ENCODE measurements at places on chromosomes 6 and 20.

DNA sequence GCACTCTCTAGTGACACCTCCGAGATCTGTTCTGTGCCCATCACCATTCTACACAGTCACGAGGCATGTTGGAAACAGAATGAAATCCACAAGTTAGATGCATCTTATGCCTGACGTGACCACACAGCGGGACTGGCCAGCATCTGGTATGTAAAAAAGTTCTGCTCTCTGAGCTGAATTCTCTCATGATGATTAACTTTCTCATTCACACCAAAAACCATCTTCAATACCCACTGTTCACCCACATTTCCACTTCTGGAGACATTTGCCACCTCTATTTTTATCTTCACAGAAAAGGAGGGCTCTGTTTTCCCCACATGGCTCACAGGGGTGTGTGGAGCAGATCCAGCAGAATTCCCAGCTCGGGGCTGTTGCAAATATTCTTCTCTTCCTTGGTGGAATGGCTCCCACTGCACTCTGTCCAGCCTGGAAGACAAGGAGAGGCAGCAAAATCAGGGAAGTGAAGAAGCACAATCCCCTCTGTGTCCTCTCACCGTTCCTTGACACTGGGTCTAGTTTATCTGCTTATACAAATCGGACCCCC lies 303.4 kb downstream of the TAF4 start:
- DNase-seq = no peak

DNA sequence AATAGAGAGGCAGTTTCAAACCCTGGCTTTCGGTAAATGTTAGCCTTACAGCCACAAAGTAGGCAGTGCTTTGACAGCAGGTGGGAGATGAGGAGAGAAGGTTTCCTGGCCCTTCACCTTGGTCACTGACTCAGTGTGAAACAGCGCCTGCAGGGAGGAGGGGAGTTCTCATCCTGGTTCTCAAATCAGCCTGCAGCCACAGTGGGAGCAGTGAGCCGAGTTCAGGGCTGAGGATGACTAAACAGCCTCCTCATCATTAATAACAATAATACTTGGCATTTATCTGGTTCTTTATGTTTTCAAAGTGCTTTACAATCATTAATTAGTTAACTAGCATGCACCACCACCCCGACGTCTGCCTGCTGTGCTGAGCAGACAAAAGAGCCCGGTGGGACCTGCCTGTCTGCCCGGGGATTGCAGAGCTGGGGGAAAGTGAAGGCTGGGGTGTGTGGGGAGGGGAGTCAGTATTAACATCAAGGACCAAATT lies 59.6 kb downstream of the PRDM1 start:
- no peak for DNase-seq

GRCh38 chr6:158954753-158955152 lies 45.2 kb downstream of the RSPH3 start:
- no peak for DNase-seq

GRCh38 chr20:18079756-18080353 lies 22.1 kb upstream of the OVOL2 start:
- DNase-seq = no peak

- no peak for DNase-seq
These were observed 9.3 kb downstream of the BNIP5 start for GRCh38 chr6:36327226-36327918.

- no peak for DNase-seq
These were observed 23.6 kb downstream of the FOXQ1 start for GRCh38 chr6:1335367-1336037.

- no peak for DNase-seq
These were observed 2.9 kb downstream of the MAP7 start for GRCh38 chr6:136547336-136547735.

DNA sequence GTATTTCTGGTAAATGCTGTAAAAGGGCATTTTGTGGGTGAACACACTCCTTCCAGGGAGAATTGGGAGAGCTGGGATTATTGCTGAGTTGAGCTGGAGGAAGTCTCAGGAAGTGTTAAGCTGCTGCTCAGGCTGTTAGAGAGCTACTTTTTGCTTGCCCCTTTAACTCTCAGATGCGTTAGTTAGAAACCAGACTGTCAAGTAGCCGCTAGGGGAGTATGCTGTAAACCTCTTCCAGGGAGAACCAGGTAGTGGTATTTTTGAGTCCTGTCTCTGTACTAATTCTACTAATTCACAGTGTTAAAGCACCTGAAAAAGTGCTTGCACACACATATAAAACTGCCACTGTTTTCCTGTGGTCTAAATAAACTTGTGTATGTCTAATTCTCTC lies 6.6 kb upstream of the GFRAL start:
- no peak for DNase-seq

GRCh38 chr20:32050851-32051556 lies 1.0 kb upstream of the HCK start:
- DNase-seq = no peak

GRCh38 chr6:54070025-54070424 lies 41.2 kb upstream of the MLIP start:
- no peak for DNase-seq

GRCh38 chr20:421685-422250 lies 13.7 kb downstream of the RBCK1 start:
- DNase-seq = no peak

GRCh38 chr6:170224694-170225660 lies 65.9 kb downstream of the DLL1 start:
- DNase-seq = no peak

- no peak for DNase-seq
These were observed 49.3 kb downstream of the SLC35F1 start for GRCh38 chr6:117956386-117956785.

DNA sequence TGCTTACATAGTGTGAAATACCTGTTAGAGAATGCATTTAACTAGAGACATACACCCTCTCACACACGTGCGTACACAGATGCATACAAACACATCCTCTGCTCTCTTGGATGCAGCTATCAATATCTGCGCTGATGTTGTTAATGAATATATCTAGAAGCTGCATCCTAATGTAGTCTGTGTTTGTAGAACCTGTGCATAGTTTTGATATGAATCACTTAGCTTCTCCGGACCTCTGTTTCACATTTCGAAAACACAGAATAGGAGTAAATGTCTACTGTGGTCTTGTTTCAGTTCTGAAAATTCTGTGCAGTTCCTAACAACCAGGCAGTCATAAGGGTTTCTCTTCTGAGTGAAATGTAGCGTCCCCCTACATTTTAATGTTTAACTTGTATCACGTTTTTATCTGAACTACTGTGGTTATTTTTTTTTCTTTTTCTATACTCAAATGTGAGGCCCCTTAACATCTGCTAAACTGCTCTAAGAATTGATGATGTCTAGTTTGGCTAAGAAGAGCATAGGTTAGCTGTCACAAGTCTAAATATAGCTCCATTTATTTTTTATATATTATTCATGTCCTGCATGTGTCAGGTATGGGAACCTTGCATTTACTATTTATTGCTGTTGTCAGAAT lies 254.5 kb downstream of the TMEM242 start:
- DNase-seq = no peak

- no peak for DNase-seq
These were observed 3.7 kb downstream of the TNFAIP3 start for GRCh38 chr6:137870744-137871247.

- no peak for DNase-seq
These were observed 111.2 kb downstream of the TAF4 start for GRCh38 chr20:61954276-61955021.

GRCh38 chr6:13445005-13445743 lies 42.2 kb downstream of the GFOD1 start:
- DNase-seq = no peak

- DNase-seq = no peak
These were observed 68.2 kb downstream of the MTFR2 start for GRCh38 chr6:136181861-136182260.

DNA sequence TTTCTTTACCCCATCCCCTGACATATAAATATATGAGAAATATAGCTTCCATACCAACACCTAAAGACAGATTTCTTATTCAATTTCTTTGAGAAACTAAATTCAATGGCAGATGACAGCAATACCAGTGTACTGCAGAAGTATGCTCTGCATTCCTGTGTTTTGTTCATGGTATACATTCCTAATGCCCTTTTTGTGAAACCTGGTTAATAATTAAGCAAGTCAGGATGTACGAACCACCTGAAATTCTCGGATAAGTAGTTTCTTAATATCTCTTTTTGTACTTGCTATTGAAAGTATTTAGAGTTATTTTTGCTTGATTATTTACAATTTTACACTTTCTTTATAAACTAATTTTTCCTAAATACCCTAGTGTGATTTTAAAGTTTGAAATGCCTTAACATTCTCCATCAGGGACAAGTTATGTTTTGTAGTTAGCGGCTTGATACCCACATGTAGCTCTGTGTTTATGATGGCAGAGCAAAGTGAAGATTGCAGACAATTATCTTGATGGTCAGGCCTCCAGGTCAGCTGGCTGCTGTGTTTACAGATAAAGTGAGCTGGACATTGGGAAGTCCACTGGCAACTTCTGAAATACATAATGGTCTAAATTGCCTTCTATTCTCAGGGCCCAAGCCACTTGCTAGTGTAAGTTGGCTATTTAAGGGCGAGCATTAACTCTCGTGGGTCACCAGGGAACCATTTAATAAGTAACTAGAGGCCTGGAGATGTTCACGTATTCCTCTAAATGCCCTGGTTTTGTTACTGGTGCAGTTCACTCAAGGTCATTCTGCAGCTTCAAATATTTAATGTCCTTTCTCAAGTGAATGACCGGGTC lies 58.2 kb downstream of the PLCB1 start:
- DNase-seq = no peak

GRCh38 chr6:31541059-31541657 lies 645 bp downstream of the DDX39B start:
- DNase-seq = peak; percentile 25

DNA sequence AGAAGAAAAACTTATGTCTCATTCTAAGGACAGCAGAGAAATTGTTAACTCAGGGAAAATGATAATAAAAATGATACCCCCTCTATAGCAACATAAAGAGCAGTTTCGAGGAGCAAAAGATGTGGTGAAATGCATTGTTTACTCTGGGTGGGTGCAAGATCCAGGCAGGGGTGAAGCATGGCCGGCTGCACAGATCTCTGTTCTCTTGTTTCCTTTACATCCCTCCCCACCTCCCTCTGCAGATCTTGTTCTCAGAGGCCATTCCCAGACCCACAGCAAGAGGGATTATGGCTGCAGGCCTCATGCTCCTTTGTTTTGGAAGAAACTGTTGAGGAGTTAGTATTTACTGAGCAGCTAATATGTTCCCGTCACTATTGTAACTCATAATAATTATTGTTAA lies 1.8 kb downstream of the BTN3A1 start:
- DNase-seq = no peak

GRCh38 chr6:52576392-52577021 lies 353 bp downstream of the TRAM2 start:
- DNase-seq = peak; percentile 20

- DNase-seq = no peak
These were observed 39.1 kb upstream of the DDR1 start for GRCh38 chr6:30845183-30845582.

GRCh38 chr6:45563844-45564243 lies 186.1 kb upstream of the SUPT3H start:
- DNase-seq = no peak

DNA sequence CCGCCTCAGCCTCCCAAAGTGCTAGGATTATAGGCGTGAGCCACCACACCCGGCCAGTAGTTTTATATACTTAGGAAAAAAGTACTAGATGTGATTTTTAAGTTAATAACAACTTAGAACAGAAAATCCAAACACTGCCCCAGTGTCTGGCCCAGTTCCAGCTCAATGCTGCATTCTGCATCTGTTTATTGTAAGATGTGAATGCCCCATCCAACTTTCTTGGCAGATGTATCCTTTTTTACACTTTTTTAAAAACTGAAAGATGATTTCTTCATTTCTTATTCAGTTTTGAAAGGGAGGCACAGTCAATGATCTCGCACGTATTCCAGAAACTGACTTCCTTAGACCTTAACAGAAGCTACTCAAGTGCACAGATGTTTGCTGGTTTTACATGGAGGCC lies 85.6 kb upstream of the SRSF6 start:
- DNase-seq = no peak

- no peak for DNase-seq
These were observed 88.3 kb downstream of the BMP2 start for GRCh38 chr20:6855796-6856195.

DNA sequence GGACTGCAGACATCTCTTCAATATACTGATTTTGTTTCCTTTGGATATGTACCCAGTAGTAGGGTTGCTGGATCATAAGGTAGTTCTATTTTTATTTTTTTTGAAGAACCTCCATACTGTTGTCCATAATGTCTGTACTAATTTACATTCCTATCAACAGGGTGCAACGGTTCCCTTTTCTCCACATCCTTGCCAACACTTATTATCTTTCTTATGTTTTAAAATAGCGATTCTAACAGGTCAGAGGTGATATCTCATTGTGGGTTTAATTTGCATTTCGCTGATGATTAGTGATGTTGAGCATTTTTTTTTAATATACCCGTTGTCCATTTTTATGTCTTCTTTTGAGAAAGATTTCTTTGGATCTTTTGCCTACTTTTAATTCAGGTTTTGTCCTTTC lies 2.0 kb upstream of the TP53RK start:
- no peak for DNase-seq

DNA sequence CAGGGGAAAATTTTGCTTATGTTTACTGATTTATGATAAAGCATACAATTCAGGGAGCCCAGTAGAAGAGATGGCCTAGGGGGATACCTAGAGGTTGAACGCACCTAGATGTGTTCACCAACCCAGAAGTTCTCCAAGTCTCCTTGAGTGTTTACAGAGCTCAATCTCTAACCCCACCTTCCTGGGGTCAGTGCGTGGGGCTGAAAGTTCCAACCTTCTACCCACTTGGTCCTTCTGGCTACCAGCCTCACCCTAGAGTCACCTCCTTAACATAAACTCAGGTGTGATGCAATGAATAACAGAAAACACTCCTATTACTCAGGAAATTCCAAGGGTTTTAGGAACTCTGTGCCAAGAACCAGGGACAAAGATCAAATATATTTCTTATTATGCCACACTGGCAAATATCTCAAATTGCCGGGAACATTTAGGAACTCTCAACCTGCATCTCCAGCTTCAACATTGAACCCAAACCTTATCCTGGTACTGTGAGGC lies 26.4 kb downstream of the AFG1L start:
- DNase-seq = no peak

GRCh38 chr20:60057866-60058807 lies 99.9 kb downstream of the CDH26 start:
- DNase-seq = no peak

DNA sequence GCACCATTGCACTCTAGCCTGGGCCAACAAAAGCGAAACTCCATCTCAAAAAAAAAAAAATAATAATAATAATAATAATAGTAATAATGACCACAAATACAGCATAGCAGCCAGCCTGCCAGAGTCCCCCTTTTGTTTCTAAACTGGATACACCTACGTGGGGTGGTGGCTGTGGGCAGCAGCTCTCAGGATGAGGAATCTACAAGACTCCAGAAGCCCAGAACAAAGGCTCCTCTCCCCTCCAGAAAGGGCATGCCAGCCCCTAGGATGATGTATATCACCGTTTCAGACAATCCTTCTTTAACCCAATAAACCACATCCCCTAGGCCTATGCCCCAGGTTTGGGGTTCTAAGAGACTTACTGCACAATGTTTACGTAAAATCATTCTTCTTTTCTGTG lies 155.9 kb downstream of the QRSL1 start:
- no peak for DNase-seq

Measured in stimulated activated CD8-positive, alpha-beta memory T cell treated with anti-CD3 and anti-CD28 coated beads, Interleukin-4, amount 100 ng/mL, for 1 hour (primary cell).